Breast epithelium (tissue), 4 donors: ENCODE measurements at places on chromosomes 2 and 18. TPM values are rescaled to one million over a fixed set of nuclear protein-coding genes. Genes with fewer than 3 reads are reported as not detected.

PLGLB2 gene
- total RNA-seq = 4.0 TPM

CBLN2 gene
- not detected for total RNA-seq

TRIM43B gene
- not detected for total RNA-seq

GRCh38 chr2:216315802-216316603 is 56.3 kb downstream of the MARCHF4 start:
- DNase-seq = no peak

DNA sequence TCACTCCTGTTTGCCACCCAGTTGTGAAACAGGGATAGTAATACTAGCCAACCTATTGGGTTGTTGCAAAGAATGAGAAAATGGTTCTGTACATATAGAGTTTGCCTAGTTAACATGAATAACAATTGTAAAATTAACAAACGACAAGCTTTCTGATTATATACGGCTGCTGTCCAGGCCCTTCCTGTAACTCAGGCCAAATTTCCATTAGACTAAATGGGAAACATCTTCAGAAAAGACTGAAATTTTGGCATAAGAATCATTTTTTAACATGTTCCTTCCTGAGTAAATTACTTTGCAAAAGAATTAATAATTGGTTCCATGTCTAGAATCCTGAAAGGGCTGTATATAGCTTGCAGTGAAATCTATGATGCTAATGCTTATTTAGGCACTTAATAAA is 117.7 kb upstream of the SATB2 start:
- no peak for DNase-seq

- DNase-seq = no peak
Measured at GRCh38 chr2:51789918-51790317, 758.0 kb upstream of the NRXN1 start.

DNA sequence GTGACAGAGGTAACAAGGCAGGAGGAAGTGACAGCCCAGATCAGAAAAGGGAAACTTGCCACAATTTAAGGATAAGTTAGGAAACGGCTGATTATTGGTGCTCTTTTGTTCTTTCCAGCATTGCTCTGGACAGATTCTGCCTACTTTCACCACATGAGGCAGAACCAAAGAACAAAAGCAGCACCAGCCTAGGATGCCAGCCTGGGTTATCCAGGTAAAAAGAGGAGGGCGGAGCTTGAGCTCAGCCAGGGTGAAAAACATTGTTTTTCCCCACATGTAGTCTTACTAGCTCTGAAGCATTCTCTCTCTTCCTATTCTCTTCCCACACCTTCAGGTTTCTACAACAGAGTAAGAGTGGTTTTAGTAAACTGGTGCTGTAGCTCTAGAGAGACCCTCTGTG is 300.5 kb downstream of the TMX3 start:
- DNase-seq = no peak

GRCh38 chr2:96912346-96913116 is 42.7 kb upstream of the SEMA4C start:
- DNase-seq = no peak

DNA sequence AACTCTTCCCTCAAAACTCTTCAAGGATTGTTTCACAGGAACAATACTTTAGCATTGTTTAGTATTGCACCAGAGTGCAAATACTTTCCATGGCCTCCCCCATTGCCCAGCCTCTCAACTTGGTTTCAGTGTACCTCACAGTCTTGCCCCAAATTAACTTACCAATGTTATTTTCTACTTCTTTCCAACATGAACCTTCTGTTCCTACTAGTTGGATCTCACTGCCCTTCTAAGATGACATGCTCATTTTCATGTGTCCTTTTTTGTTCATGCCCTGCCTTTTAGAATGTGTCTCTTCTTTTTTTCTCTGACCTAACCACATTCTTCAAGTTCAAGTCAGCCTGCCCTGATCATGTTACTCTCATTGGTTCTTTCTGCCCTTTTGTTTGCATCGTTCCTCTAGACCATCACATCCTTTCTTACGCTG is 4.1 kb downstream of the SPATS2L start:
- DNase-seq = no peak

DNA sequence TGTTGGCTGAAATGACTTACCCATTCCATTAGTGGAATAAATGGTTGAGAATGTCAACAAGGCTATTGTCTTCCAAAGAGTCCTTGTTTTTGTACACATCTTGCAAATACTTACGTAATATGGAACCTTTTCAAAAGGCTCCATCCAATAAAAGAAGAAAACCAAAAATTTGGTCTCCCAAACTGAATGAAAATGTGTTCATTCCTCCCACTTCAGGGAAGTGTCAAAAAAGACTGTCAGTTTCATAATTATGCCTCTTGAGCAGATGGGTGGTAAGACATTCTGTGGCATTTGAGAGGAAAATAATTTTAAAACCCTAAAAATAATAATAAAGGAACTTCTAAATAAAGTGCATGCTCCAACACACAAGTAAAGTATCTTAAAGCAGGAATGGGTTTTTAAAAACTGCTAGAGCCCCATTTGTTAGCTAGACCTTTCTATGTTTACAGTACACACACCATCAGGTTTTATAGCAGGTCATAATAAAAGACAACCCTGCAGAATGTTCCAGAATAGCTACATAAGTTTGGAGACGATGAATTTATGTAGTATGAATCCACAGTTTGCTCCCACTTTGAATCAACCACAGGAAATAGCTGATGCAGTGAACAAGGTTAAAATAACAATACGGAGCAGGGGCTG is 843.7 kb downstream of the LRRTM4 start:
- no peak for DNase-seq

DNA sequence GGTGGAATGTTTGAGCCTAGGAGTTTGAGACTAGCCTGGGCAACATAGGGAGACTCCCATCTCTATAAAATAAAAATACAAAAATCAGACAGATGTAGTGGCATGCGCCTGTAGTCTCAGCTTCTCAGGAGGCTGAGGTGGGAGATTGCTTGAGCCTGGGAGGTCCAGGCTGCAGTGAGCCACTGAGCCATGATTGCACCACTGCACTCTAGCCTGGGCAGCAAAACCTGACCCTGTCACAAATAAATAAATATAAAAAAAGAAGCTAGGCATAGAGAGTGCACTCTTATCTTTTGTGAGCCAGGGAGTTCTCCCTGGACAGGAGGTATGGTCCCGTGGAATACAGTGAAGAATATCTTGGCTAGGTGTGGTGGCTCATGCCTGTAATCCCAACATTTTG is 11.0 kb upstream of the KYNU start:
- no peak for DNase-seq
